ENCODE measurements at places on chromosomes 16 and 17.

GRCh38 chr17:72359811-72360210 lies 239.0 kb downstream of the SOX9 start:
- DNase-seq = no peak

DNA sequence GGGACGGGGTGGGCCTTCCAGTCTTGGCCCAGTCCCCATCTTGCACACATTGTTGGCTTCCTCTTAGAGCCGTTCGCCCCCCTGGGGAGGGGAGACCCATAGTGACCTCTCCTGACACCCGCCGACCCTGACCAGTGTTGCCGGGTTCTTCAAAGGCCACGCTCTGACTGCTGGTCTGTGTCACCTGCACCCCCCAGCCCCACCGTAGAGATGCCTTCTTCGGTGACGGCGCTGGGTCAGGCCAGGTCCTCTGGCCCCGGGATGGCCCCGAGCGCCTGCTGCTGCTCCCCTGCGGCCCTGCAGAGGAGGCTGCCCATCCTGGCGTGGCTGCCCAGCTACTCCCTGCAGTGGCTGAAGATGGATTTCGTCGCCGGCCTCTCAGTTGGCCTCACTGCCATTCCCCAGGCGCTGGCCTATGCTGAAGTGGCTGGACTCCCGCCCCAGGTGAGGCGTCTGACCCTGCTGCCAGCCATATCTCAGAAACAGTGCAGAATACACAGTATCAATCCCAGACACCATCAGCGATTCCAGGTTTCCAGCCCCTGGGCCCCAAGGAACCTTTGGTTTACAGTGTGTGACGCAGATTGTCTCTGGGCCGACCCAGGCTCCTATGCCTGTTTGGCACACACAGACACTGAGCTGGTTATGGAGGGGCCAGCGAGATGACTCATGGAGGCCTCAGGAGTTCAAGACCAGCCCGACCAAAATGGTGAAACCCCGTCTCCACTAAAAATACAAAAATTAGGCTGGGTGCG lies 1.3 kb downstream of the SLC26A11 start:
- DNase-seq = no peak

GRCh38 chr17:77178050-77178449 lies 37.3 kb downstream of the SEC14L1 start:
- no peak for DNase-seq

GRCh38 chr17:56966338-56966737 lies 5.5 kb upstream of the COIL start:
- DNase-seq = no peak

- no peak for DNase-seq
These were observed 1.5 kb upstream of the BICDL2 start for GRCh38 chr16:3038256-3038655.

GRCh38 chr16:84292011-84292410 lies 2.7 kb upstream of the WFDC1 start:
- DNase-seq = no peak
